ENCODE measurements at places on chromosomes 13 and 19. TPM values are rescaled to one million over a fixed set of nuclear protein-coding genes. Genes with fewer than 3 reads are reported as not detected.

Gene IGSF23
- total RNA-seq: not detected

Gene ZSCAN4
- total RNA-seq: 0.39 TPM

Gene CAPN12
- 4.3 TPM for total RNA-seq

Gene ZNF726
- total RNA-seq: 5.9 TPM

Gene PINLYP
- 11.0 TPM for total RNA-seq

Gene CEACAM20
- not detected for total RNA-seq

Gene DMRTC2
- not detected for total RNA-seq

Gene IL11
- total RNA-seq: 5.1 TPM

Gene SDHAF1
- total RNA-seq: 17.4 TPM

Gene TRAPPC2B
- total RNA-seq: 15.3 TPM

Gene SIGLEC5
- total RNA-seq: 1.2 TPM

Gene TTYH1
- total RNA-seq: under 0.01 TPM

Gene PCDH9
- 25.8 TPM for total RNA-seq

Gene UBE2L5
- total RNA-seq: not detected

Gene ZNF729
- under 0.01 TPM for total RNA-seq

Gene SYT5
- total RNA-seq: not detected

Gene OR7A5
- total RNA-seq: 4.7 TPM

Gene CATSPERD
- total RNA-seq: not detected

Gene ZNF563
- 4.7 TPM for total RNA-seq

Gene PDX1
- total RNA-seq: not detected

Gene HPN
- total RNA-seq: 0.79 TPM

Gene SERP2
- 4.9 TPM for total RNA-seq

Gene AMER2
- total RNA-seq: 0.43 TPM

Gene AP1M1
- 66.6 TPM for total RNA-seq

Gene SLC25A15
- total RNA-seq: 13.7 TPM

Gene SLC17A7
- total RNA-seq: under 0.01 TPM

Gene ZNF77
- 3.5 TPM for total RNA-seq

Gene ZNF625
- total RNA-seq: 14.0 TPM

Gene NEK5
- total RNA-seq: not detected

Gene KCNC3
- 3.9 TPM for total RNA-seq

Gene TNNI3
- 0.43 TPM for total RNA-seq

Gene PCDH8
- total RNA-seq: not detected

Gene B3GLCT
- 20.8 TPM for total RNA-seq

Gene KL
- total RNA-seq: 0.79 TPM

Gene BST2
- total RNA-seq: not detected

Gene ZNF571
- 3.1 TPM for total RNA-seq

Gene LILRB2
- not detected for total RNA-seq
